ENCODE measurements at places on chromosomes 7 and 10.

DNA sequence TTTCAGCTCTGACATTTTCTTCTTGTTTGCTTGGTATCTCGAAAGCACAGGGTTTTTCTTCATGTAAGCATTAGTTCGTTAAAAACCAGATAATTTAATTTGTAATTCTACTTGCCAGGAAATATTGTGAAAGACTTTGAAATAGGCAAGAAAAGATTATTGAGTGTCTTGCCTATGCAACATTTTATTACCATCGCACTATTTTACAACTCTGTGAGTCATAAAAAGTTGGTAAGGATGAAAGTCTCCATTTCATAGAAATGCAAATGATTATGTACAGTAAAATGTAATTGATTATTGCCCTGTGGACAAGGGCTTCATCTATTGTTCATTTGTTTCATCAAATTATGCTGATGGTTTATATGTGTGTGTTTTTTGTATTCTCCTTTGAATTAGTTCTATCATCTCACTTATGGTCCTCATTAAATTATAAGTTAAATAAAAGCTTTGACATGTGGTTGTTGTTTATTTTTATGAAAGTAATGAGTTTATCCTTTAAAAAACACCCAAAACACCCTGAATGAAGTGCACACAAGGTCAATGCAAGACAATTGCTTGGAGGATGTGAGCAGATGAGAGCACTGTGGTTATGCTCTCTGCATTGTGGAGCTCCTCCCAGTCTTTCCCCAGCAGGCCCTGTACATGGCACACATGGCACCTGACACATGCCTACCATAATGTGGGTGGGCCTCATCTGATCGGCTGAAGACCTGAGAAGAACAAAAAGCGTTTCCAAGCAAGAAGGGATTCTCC, 230.8 kb downstream of the CXCL12 start:
- no peak for DNase-seq

DNA sequence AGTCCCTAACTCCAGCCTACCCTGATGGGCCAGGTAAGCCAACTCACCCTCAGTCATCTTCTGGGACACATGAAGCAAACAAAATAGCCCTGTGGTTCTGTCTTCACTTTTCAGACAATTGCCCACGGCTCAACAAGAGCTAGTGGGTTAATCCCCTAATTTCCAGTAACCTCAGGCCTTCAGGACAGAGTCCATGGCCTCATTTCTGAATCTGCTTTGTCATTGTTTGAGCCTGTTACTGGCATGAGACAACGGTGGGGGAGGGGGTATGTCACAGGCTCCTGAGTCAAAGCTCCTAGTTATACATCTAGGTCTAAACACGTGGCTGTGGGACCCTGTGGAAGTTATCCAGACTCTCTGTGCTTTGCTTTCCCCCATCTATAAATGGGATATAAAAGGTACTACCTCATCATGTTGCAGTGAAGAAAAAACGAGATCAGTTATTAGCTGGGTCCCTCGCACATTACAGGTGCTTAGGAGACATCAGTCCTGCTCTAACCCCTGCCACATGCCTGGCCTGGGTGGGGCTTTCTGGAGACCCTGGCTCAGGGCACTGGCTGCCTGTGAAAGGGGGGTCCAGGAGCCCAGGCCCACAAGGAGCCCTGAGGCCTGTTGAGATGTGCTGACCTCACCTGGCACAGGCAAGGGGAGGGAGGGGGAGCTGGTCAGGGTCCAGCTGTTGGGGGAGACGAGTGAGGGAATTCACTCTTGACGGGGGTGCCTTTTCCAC, 16.5 kb downstream of the MAT1A start:
- DNase-seq = no peak

GRCh38 chr10:35460852-35461460, 124.6 kb downstream of the CCNY start:
- no peak for DNase-seq

GRCh38 chr10:37679465-37679864, 177.9 kb downstream of the ZNF248 start:
- no peak for DNase-seq

GRCh38 chr10:103079100-103079499, 114.0 kb downstream of the NT5C2 start:
- DNase-seq = no peak
